ENCODE measurements at places on chromosomes 11 and 22. TPM values are rescaled to one million over a fixed set of nuclear protein-coding genes. Genes with fewer than 3 reads are reported as not detected.

The MS4A6A gene
- polyA plus RNA-seq, result 27.6 TPM

The SYT9 gene
- 0.10 TPM for polyA plus RNA-seq

The HOATZ gene
- polyA plus RNA-seq, result 9.6 TPM

The FGF19 gene
- not detected for polyA plus RNA-seq

The YDJC gene
- 10.8 TPM for polyA plus RNA-seq

The F2 gene
- 0.17 TPM for polyA plus RNA-seq

The MISFA gene
- polyA plus RNA-seq, result 14.3 TPM

DNA sequence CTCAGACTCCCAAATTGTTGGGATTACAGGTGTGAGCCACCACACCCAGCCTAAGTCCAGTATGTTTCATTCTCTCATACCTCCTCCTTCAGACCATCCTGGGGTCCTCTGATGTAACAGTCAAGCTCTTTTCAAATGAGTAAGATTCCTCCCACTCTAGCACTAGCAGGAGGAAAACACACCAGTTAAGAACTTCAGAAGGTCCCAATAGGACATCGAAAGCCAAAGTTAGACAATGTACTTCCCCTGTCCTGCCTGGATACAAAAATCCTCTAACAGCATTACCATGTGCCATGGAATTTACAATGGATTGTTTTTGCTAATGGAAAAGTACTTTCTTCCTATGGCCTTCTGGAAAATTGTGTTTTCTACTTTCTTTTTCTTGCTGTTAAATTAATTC is 67.1 kb downstream of the CCDC34 start:
- H3K27ac ChIP-seq, result no peak overlapping the region
- no peaks in the 10 kb centered on the region for H3K27me3 ChIP-seq
- no peak for DNase-seq
- H3K4me3 ChIP-seq, result no peak overlapping the region
- no peaks in the 10 kb centered on the region for H3K4me1 ChIP-seq

DNA sequence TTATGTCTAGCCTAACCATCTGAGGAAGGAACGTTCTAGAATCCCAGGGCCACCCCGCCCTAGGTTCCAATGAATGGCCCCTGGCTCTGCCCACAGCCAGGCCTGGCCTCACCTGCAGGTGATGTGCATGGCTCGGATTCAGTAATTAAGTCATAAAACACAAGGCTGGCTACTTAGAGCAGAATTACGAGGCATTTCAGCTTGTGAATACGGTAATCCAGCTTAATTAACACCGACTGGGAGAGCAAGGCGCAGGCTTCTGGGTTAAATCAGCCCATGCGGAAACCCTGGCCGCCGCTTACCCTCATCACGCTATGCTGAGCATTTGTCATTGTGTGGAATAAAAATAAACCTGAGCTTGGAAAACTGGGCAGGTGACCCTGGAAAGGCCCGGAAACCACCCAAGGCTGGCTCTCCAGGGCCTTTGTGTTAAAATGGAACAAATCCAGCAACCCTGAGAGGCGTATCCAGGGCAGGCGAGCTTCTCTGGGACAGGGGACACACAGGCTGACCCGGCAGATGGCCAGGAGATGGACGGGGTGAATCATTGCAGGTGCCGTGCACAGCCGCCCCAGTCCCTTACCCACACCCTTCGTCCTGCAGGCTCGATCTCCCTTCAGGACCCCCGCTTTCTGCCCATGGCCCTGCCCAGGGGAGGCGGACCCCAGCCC is 220.2 kb downstream of the CTTN start:
- H3K4me1 ChIP-seq, result no peaks in the 10 kb centered on the region
- no peak for DNase-seq
- no peak overlapping the region for H3K4me3 ChIP-seq
- H3K27me3 ChIP-seq, result no peaks in the 10 kb centered on the region

DNA sequence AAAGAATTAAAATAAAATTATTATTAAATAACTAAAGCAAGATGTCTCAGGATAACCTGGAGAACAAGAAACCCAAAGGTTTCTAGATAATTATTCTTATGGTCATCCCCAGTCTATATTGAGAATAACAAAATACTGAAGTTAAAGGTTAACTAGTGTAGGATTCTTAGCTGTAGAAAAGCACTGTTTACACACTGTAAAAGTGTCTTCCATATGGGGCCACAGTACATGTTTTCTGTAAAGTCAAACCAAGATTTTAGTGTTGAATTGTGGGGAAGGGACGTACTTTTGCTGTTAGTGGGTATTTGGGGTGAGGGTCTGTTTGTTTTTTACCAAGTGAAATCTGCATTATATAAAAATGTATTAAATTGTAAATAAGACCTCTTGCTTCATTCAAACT is 47.5 kb upstream of the SOX6 start:
- H3K4me3 ChIP-seq, result no peak overlapping the region
- H3K4me1 ChIP-seq, result no peaks in the 10 kb centered on the region
- no peak for DNase-seq
- H3K27ac ChIP-seq, result no peak overlapping the region

- no peaks in the 10 kb centered on the region for H3K36me3 ChIP-seq
- H3K27ac ChIP-seq, result no peak overlapping the region
- H3K27me3 ChIP-seq, result no peaks in the 10 kb centered on the region
- no peaks in the 10 kb centered on the region for H3K4me1 ChIP-seq
- no peak for DNase-seq
- H3K4me3 ChIP-seq, result no peak overlapping the region
These were observed 53.0 kb downstream of the LARGE1 start for GRCh38 chr22:33867118-33867866.

- H3K27me3 ChIP-seq, result peaks cover 13% of the 10 kb centered on the region
- no peaks in the 10 kb centered on the region for H3K36me3 ChIP-seq
- peaks cover 41% of the 10 kb centered on the region for H3K4me1 ChIP-seq
These were observed 80.4 kb upstream of the KCNQ1OT1 start for GRCh38 chr11:2779981-2780849.

GRCh38 chr11:72965672-72966071 is 151.5 kb downstream of the ATG16L2 start:
- no peak overlapping the region for H3K27ac ChIP-seq
- no peaks in the 10 kb centered on the region for H3K27me3 ChIP-seq
- no peak for DNase-seq
- H3K4me3 ChIP-seq, result no peak overlapping the region
- H3K4me1 ChIP-seq, result peaks cover 30% of the 10 kb centered on the region
- no peaks in the 10 kb centered on the region for H3K36me3 ChIP-seq

- DNase-seq, result peak; percentile 85
- H3K36me3 ChIP-seq, result no peaks in the 10 kb centered on the region
- H3K27ac ChIP-seq, result no peak overlapping the region
- H3K27me3 ChIP-seq, result peaks cover 7% of the 10 kb centered on the region
These were observed 4.5 kb upstream of the NCF4 start for GRCh38 chr22:36856121-36856791.

- no peak for DNase-seq
- peak overlapping the region; percentile 5 for H3K4me3 ChIP-seq
- no peak overlapping the region for H3K27ac ChIP-seq
- H3K36me3 ChIP-seq, result no peaks in the 10 kb centered on the region
- peaks cover 34% of the 10 kb centered on the region for H3K4me1 ChIP-seq
These were observed 4.5 kb downstream of the LMNTD2 start for GRCh38 chr11:555780-556661.

DNA sequence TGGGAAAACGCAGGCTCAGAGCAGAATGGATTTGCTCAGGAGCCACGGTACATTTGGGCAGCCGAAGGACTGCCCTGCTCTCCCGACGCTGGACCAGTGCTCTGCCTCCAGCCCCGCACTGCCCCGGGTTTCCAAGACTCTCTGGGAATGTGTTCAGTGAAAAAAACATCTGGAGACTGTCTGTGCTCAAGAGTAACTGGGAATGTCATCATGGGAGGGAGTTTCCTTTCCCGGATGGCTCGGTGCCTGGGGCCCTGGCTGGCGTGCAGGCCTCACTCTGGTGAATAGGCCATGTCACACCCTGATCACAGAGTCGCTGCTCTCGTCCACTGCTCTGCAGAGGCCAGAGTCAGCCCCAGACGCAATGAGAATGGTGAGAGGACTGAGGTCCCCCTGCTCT is 9.8 kb upstream of the APOL6 start:
- no peaks in the 10 kb centered on the region for H3K27me3 ChIP-seq
- peak overlapping the region; percentile 63 for H3K27ac ChIP-seq

DNA sequence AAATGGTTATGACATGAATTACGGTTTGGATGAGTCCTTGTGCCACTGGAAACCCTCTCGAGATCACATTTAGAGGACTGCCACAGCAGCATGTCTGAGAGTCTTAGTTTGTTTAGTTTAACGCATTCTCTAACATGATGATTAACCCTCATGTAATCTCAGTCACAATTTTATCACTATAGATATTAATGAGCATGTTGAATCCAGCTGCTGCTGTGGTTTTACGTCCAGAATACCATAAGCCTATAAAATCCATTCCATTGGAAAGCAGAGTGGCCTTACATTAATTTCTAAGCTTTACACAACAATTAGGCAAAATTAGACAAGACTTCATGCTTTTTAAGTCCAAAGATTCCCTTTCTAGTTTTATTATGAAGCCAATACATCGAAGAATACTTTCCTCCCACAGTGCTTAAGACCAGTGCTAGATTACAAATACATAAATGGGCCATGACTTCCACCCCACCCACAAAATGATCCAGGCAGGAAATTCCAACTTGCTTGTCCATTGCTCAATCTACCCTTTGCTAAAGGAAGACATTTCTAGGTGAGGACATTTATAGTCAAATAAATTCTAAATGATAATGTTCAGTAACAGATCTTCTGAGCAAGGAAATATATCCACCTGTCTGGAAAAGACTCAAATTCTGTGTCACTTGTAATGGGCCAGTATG is 3.5 kb upstream of the ELMOD1 start:
- H3K4me1 ChIP-seq, result peaks cover 19% of the 10 kb centered on the region
- H3K36me3 ChIP-seq, result no peaks in the 10 kb centered on the region
- no peak overlapping the region for H3K4me3 ChIP-seq

DNA sequence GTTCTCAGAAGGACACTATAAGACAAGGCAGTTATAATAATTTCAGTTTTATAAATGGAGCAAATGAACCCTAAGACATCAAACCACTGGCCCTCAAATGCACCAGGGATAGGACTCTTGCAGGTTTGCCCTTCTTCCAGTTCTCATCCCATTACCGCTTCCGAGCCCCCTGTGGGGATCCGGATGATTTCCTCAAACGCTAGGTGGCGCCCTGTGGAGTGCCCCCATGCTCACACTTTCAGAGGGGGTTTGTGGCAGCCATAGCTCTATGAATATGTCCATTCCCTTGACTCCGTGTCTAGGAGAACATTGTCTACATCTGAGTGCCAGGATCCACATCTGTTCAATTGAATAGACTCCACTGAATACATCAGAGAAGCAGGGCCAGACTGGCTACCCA is 816.3 kb downstream of the NTM start:
- no peaks in the 10 kb centered on the region for H3K4me1 ChIP-seq
- no peaks in the 10 kb centered on the region for H3K36me3 ChIP-seq
- H3K27ac ChIP-seq, result no peak overlapping the region

DNA sequence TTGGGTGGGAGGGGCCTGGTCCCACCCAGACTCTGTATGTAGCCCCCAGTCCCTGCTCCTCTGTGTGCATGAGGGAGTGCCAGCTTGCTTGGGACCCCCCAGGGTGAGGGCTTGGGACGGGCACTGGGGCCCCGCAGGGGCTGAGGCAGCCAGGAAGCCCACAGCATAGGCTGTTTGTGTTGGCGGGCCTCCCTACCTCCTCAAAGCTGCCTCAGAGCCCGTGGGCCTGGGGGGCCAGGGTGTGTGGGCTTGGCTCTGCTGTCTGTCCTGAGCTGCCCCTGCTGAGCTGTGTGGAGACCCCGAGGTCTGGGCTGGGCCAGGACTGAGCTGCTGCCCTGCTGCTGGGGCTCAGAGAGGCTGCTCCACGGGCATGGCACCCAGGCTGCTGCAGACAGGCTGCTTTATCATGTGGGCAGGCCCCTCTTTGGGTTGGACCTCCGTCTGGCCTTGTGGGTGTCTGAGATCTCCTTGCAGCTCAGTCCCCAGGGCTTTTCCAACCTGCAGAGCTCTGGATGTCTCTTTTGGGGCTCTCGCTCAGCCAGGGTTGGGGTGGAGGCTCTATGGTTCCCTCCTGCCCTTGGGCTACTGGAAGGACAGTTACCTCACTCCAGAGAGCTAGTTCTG is 3.3 kb downstream of the TSPAN4 start:
- H3K4me1 ChIP-seq, result peaks cover 78% of the 10 kb centered on the region
- H3K27ac ChIP-seq, result peak overlapping the region; percentile 91
- H3K36me3 ChIP-seq, result peaks cover 1% of the 10 kb centered on the region
- no peaks in the 10 kb centered on the region for H3K27me3 ChIP-seq

DNA sequence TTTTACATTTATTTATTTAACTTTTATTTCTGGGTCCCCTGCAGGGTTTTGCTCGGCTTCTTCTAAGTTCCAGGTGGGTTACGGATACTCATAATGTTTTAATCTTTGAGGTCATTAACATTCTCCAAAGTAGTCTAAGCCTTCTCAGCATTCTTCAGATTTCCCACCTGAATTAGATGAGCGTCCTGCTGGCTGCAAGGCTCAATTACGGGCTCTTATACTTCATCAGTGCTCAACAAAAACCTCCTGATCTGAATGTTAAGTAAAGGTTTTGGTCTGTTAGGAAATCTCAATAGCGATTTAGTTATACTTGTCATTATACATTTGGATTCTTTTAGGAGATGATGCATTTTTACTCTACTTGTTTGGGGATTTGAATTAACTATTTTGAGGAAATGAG is 27.3 kb upstream of the NFRKB start:
- no peak overlapping the region for H3K4me3 ChIP-seq
- H3K4me1 ChIP-seq, result no peaks in the 10 kb centered on the region
- DNase-seq, result no peak
- no peak overlapping the region for H3K27ac ChIP-seq
- H3K27me3 ChIP-seq, result no peaks in the 10 kb centered on the region
- peaks cover 18% of the 10 kb centered on the region for H3K36me3 ChIP-seq

- no peaks in the 10 kb centered on the region for H3K4me1 ChIP-seq
- no peak for DNase-seq
- H3K27me3 ChIP-seq, result no peaks in the 10 kb centered on the region
- no peak overlapping the region for H3K4me3 ChIP-seq
- H3K36me3 ChIP-seq, result no peaks in the 10 kb centered on the region
These were observed 122.2 kb upstream of the CADM1 start for GRCh38 chr11:115626414-115626813.

DNA sequence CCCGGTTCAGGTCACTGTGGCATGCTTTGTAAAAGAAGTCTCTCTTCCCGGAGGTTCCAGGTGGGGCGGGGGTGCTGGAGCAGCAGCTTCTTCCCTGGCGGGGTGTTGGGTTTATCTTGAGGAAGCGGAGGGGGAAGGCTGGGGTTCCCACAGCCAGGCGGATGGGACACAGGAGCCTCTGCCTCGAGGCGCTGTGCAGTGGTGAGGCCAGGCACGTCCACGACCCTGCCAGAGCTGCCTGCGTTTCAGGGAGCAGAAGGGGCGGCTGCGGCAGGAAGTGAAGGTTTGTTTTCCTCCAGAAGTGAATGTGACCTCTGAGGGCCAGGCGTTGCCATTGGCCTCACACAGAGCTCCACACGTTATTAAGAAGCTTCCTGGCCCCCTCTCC is 20.1 kb upstream of the ADORA2A start:
- H3K27me3 ChIP-seq, result no peaks in the 10 kb centered on the region
- H3K4me3 ChIP-seq, result no peak overlapping the region
- no peak for DNase-seq
